Cerebellar nuclear complex (tissue), 1 donor: ENCODE measurements at places on chromosomes 6 and 20.

DNA sequence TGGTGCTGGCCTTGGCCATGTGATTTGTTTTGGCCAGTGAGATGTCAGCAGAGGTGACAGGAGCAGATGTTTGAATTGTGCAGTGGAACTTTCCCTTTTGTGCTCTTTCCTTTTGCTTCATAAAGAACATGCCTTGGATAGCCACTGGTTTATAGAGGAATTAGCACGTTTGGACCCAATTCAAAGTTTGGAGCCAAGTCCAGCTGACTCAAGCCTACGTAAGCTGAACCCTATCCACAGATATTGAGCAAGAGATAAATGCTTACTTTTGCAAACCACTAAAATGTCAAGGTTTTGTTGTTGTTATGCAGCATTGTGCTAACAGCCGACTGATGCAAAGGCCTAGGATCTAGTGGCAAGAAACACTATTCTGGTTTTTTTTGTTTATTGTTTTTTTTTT is 230.9 kb upstream of the CITED2 start:
- no peak for DNase-seq

DNA sequence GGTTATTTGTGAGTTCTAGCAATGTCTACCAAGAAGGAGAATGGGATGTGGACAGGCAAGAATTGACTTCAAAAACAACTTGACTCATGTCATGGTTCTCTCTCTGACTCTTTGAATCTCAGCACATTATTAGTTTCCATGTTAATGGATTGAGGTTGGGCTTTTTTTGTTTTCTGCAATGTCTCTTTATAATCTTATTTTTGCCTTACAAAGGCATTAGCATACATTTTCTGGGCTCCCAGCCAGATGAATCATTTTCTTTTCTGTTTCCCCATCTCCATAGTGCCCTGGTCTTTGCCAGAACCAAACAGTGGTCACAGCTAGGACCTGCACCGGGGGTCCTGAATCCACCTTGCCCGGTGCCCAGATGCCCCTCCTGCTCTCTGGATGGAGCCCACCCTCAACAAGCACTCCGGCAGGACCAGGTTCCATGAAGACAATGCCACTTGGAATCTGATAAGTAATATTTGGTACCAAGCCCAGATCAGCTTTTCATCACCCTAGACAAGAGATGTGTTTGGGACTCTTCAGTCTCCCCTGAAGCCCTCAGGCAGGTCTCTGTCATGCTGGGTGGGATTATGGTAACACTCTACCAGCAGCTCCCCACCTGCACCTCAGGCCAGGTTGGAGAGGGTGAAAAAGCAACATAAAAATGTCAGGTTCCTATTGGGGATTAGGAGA is 266.7 kb upstream of the SULF2 start:
- no peak for DNase-seq

DNA sequence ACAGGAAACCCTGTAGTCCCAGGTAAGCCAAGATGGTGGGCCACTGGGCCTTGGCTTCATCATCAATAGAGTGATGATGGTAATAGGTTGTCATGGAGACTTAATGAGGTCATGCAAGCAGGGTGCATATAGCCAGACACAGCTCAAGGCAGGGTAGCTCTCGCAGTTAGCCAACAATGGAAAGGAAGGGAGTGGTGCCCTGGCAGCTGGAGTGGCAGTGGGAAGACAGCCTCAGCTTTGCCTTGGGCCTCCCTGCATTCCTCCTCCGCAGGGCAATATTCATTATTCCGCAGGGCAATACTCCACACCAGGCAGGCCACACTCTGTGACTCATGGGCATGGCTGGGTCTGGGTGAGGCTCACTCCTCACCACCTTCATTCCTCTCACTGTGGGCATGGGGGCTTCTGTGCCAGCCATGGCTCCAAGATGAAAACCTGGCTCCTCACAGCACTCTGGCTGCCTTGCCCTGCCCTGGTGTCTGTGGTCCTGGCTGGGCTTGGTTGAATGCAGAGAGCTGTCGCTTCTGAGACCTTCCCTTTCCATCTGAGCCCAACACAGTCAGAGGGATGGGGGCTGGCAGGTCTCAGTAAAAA is 163.1 kb upstream of the PMEPA1 start:
- no peak for DNase-seq

DNA sequence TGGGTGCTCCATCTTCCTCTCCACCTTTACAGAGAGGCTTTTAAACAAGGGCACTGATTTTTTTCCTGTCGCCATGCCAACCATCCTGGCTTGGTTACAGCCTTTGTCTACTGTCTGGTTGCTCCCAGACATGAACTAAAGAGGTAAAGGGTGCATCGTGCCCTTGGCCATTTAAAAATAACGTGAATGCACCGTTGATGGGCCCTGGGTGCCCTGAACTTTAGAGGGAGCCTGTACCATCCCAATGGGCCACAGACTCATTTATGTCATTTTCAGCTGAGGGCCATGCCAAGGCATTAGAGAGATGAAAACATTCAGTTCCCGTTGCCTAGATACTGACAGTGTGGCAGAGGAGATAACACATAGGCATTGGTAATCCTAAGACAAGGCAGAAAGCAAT is 23.3 kb downstream of the TMC2 start:
- peak; percentile 73 for DNase-seq

GRCh38 chr6:14735956-14736486 is 509.8 kb upstream of the JARID2 start:
- DNase-seq, result no peak

DNA sequence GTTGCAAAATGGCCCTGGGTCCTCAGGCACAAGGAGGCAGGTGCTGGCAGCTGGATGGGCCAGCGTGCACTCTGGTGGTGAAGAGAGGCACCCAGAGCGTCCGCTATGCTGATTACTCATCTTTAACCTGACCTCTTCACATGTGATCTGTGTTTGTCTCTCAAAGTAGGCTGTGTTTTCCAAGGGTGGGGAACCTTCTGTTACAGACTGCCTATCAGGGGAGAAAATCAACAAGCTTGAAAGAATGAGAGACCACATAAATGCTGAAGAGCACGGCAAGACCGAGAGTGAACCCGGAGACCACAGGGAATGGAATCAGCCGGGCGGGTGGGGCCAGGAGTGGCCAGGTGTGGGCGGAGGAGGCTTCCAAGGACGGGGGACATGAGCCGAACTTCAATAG is 16.2 kb downstream of the BNIP5 start:
- no peak for DNase-seq

DNA sequence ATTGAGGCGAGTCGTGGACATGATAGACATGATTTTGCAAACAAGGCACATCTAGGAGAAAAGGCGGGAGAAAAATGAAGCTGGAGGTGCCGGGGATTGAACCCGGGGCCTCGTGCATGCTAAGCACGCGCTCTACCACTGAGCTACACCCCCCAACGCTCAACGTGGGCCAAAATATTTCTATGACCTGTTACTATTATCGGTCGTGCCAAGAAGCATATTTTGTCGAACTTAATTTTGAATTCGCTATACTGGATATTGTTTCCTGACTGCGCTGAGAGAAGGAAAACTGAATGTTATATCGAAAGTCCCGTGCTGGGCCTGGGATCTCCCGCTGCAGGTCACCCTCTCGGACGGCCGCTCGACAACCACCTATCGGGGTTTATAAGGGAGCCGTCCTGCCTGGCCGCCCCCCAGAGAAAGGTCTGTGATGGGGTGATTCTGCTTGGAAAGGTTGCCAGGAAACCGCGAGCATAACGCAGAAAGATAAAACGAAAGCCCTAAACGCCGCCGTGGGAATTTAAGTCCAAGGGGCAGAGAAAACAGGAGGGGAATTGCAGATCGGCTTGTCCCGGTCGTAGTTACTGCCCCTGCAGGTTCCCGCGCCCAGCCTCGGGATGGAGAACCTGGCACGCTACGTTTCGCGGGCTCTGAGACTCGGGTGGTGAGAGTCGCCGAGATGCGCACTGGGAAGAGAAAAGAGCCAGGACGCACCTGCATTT is 60.0 kb downstream of the TRIM27 start:
- DNase-seq, result peak; percentile 69

DNA sequence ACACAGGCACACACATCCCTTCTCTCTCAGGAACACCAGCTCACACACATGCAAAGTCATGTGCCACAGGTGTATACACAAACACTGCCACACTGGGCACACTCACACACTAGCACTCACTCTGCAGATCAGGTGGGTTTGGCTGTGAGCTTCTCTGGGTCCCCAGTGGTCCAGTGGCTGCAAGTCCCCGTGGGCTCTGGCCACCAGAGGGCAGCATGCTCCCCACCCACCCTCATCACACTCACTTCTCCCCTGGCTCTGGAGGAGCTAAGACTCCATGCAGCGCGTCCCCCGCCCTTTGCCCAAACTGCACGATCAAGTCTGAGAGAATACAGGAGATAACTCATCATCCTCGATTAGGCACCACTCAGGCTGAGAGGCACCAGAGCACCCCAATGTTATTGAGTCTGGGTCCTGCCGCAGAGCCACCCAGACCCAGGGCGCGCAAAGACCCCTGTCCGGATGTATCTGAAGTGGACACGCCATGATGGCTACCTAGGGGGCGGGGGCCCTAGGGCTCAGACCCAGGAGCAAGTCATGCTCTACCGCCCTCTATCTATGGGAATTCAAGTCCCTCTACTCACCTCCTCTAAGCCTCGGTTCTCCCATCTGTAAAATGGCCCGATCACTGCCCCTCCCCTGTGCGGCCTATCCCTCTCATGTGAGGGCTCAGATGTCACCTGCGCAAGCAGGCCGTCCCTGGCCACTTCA is 90.5 kb downstream of the GRM4 start:
- peak; percentile 38 for DNase-seq

GRCh38 chr20:5056801-5057599 is 55.7 kb upstream of the SLC23A2 start:
- no peak for DNase-seq
